Stimulated activated CD8-positive, alpha-beta memory T cell treated with anti-CD3 and anti-CD28 coated beads, Interleukin-2, amount 100 ng/mL, for 1 hour (primary cell): ENCODE measurements at places on chromosomes 7 and 10.

DNA sequence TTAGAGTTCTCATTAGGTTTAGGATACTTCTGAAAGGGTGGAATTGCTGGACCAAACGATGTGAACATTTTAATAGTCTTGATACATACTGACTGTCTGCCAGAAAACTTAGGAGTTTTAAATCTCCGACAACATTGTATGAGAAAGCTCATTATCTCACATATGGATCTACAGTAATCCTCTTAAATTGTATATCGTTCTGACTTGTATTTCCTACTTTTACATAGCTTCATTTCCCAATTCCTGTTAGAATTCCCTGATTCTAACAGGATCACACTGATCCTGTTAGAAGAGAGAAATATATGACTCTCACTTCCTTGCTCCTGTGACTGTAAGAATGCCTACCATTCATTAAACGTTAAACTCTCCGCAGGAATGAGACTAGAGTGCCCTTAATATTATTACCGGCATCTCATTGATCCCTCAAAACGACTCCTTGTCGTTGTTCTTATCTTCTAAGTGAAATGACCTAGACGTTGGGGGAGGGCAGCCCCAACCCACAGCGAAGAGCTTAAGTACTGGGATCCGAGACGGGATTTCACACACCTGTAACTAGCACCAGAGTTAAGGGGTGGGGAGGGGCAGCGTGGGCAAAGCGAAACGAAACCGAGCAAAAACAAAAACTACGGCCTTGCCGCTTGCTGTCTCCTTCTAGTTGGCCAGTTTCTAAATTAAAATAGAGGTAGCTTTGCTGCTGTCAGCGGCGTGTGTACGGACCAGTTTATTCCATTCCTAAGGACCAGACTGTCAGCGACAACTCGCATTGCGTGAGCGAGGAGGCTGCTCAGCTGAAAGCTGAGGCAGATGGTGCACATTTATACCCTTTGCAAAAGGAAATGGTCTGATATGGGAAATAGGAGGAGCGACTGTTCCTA, 678 bp upstream of the TMEM106B start:
- no peak for DNase-seq

DNA sequence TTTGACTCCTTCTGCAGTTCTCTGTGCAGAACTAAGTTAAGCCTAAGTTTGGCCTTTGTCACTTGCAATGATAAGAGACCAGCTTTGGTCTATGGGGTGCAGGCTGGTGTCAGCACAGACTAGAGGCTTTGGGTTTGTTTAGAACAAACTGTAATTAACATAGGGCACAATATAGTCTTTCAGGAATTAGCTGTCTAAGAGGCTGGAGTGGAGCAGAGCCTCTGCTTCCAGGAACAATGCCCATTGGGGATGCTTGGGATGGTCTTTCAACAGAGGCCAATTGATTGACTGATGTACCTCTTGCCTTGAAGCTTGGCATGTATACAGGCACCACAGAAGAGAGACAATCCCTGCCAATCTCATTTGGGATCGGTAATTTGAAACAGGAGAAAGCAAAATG, 4.7 kb downstream of the SUFU start:
- DNase-seq: no peak

GRCh38 chr7:29622335-29623265, 59.0 kb downstream of the PRR15 start:
- no peak for DNase-seq

DNA sequence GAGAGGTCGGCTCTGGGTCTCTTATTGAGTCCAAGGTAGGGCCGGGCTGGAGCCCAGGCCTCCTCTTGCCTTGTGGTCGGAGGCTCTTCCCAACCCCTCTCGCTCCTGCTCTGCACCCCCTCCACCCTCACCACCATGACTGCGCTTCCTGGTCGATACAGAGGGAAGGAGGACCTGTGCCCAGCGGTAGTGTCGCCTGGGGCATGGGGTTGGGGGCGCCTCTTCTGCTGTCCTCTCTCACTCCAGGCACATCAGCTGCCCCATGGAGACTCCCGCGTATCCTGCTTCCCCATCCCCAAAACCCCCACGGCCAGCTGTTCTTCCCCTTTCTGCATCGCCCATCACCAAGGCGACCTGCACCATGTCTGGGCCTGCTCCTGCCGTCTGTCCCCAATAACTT, 44.4 kb downstream of the TMEM270 start:
- no peak for DNase-seq

DNA sequence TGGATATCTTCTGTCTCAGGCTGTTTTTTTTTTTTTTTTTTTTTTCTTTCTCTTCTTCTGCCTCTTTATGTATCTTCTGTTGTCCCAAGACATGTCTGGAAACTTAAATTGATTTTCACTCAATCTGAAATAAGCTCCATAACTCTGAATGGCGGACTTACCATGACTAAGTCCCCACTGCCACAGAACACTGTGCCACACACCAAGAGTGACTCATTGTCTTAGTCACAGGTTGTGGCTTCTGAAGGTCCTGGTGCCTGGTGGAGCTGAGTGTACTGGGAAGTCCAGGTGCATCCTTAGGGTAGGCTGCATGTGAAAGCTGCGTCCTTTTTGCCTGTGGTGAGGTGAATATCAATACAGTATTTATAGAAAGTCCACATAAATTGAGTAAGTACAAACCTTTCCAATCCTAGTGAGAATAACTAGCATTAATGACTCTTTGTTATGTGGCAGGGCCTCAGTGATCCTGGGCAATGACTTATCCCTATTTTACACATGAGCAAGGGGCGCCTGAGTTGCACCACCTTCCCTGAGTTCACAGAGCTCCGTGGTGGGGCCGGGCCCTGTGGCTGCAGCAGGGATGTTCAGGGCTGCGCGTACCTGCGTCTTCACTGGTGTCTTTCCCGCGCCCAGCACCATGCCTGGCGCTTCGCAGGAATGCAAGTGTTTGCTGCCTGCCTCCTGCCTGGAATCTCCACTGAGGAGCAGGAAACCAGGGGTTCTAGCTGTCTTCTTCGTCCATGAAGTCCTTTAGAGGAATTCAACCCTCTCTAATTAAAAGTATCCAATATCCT, 4.3 kb downstream of the PFKP start:
- DNase-seq: no peak

DNA sequence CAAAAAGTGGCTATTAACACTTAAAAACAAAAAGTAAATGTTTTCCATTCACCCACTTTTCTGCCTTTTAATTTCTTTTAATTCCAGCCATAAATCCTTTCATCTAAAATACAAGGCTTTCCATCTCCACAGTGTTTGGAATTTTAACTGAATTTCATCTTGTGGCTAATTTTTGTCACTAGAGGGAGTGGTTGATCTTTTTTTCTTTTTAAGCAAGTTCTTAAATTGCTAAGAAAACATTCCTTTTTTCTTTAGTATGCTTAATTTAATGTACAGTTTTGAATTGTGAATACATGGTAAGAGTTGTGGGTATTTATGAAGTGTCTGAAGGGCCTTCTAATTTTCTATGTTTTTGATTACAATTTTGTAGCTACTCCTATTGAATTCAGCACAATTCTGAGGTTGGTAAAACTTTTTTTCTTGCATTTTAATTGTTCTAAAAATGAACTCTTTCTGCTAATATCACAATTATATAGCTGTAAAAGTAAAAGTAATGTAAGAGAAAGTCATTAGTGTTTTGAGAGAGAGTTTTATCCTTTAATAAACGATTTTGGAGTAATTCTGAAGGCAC, 54.9 kb upstream of the ANK3 start:
- no peak for DNase-seq

DNA sequence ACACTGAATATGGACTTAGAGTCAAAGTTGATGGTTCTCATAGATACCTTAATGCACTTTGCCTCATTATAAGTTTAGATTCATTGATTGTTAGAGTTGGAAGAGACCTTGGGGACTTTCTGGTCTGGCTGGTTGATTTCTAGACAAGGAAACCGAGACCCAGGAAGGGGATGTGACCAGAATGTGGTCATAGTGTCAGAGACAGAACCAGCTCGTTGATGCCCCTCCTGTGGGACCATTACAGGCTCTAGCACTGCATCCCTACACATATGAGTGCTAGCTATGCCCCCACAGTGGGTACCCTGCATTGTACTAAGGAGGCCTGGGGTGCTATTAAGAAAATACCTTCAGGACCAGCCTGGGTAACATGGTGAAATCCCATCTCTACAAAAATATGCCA, 306.6 kb downstream of the CAMK1D start:
- DNase-seq: no peak

GRCh38 chr7:36103837-36104561, 49.1 kb upstream of the EEPD1 start:
- no peak for DNase-seq

DNA sequence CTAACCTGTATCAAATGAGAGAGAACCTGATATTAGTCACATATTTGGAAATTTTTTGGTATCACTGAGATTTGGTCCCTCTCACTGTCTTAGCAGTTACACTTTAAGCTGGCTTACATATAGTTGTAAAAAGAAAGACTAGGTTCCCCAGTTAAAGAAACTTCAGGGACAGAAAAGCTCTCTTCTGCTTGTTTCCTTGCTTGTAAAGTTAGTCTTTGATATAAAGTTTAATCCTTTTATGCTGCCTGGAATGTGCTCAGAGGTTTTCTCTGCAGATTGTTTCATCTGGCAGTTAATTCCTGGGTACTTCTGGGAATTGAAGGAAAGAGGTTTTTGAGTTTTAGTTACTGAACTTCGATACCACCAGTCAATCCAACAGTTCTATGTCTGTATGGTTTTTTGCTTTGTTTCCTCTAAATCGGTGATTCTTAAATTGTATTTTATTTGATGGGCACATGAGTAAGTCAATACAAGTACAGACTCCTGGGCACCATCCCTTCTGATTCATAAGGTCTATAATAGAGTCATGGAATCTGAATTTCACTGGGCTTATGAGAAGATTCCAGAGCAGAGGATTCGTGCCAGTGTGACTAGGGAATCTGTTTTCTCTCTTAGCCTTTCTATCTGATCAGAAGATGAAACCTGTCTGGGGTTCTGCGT, 1080.9 kb upstream of the C7orf33 start:
- no peak for DNase-seq

DNA sequence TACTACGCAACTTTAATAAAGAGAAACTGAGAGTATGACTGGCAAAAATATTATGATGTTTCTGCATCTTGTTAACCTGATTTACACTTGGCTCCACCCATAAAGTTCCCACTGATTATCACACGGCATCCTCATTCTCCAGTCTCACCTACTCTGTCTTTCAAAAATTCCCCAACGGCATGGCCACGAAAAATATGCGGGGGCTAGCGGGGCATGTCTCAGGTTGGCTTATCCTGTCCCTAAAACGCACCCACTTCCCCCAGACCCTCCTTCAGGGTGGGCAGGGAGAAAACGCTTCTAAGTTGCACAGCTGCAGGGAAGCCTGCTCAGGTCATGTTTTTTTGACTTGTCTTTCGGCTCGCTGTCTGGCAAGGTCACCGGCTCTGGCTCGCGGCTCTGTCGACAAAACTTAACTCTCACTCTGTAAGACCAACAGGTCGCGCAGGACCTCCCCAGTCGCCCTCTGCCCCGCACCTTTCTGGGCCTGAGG, 3.8 kb downstream of the CDK6 start:
- DNase-seq: no peak

- DNase-seq: no peak
Observed at GRCh38 chr7:17497136-17497535, 198.7 kb downstream of the AHR start.

GRCh38 chr10:69814251-69814650, 12.5 kb downstream of the COL13A1 start:
- no peak for DNase-seq

- DNase-seq: no peak
Observed at GRCh38 chr7:101990811-101991418, 173.5 kb downstream of the CUX1 start.

DNA sequence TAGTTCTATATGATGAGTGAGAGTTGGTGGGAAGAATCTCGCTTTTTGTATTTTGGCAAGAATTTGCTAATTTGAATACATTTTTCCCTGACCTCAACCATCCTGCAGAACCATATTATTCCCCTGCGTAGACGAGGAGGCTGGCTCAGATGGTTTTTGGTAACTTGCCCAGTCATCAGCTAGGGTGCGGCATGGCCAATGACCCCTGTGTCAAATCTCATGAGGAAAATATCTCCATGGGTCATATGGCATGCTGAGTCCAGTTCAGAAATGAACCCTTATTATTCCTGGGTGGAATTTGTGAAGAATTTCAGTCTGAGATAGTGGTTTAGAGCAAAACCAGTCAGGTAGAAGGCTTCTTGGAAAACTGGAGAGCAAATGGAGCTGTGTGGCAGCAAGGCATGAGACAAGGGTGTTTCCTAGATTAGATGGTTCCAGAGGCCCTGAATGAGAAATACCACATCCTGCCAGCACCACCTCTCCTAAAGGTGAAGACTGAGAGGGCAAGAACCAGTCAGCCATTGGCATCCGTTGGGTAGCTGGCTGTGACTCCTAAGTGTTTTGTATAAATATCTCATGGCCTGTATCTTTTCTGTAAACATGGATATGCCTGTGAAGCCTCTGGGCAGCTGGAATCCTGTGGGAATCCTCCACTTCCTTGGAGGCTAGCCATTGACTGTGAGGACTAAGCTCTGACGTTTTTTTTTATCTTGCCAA, 5.8 kb upstream of the UPP1 start:
- DNase-seq: no peak
